ENCODE measurements at places on chromosomes 3 and 15. TPM values are rescaled to one million over a fixed set of nuclear protein-coding genes. Genes with fewer than 3 reads are reported as not detected.

The LRTM1 gene
- polyA plus RNA-seq = 0.10 TPM

The TLR9 gene
- polyA plus RNA-seq = 0.09 TPM

The PFKFB4 gene
- polyA plus RNA-seq = 6.0 TPM

The AVEN gene
- 17.2 TPM for polyA plus RNA-seq

The SMCO1 gene
- not detected for polyA plus RNA-seq

- no peak for DNase-seq
These were observed 16.8 kb upstream of the FMN1 start for GRCh38 chr15:33211176-33211808.

DNA sequence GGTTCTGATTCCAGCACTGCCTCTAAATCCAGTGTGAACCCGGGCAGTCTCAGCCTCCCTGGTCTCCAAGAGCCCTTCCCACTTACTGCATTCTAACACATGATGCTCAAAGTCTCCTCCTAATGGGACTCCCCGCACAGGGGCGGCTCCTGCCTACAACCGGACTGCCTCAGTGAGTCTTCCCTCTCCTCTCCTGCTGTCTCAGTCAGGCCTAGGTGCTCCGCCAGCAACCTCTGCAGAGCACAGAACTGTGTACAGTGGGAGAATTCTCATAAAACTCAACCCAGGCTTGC lies 28.9 kb downstream of the TBC1D2B start:
- no peak for DNase-seq

DNA sequence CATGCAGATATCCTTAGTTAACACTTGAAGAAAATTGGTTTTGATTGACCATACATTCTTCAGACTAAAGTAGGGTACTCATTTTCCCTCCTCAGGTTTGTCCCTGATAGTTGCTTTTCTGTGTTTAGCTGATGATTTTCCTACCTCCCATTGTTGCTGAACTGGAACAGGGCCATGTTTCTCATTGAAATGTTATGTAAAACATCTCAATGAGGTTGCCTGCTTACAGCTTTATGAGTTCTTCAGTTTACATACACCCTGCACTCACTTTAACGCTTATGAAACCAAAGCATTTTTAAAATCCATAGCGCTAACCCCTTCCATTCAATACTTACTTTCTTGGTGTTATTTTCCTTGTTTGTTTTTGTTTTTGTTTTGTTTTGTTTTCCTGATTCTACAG lies 61.9 kb downstream of the HMG20A start:
- DNase-seq = no peak

GRCh38 chr3:42975456-42975855 lies 3.7 kb upstream of the GASK1A start:
- DNase-seq = no peak

DNA sequence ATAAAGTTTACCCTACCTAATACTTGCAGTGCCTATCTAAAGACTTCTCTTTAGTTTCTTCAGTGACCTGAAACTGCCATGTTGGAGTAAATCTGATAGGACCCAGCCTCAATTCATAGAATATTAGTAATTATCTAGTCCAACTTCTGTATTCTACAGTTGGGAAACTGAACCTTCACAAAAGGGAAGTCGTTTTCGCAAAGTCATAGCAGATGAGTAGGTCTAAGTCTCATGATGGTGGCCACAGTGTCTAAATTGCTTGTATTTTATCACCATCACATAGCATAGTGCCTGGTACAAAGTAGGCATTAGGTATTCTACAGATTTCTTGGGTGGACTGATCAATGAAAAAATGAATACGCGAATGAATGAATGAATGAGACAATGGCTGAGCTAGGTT lies 8.4 kb downstream of the GMNC start:
- DNase-seq = no peak

DNA sequence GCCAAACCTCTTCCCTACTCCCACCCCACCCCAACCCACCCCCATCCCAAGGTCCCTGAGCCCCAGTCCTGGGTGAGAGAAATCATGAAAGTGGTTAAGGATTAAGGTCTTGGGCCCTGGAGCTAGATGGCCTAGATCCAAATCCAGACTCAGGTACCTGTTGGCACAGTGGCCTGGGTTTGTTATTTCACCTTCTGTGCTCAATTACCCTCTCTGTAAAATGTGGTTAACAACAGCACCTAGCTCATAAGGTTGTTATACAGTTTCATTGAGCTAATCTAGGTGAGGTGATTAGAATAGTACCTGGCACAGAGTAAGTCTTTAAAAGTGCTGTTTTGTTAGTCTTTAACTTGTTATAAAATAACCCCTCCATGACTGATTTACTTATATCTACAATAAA lies 6.4 kb upstream of the SNUPN start:
- no peak for DNase-seq

DNA sequence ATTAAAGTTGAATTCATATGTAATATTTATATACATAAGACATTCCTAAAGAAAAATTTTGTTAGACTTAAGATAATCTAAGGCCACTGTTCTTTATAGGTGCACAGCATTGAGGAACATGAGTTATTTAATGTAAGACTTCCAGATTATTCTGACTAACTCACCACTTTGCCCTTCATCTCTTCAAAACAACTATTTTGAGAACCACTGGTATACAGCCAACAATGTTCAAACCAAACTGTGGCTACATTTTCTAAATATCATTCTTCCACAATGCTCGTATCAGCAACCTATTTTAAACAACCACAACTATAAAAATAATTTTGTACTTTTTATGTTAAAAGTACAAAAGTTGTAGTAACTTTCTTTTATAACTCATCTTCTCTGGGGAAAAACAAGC lies 199.8 kb upstream of the ALCAM start:
- no peak for DNase-seq

- DNase-seq = no peak
These were observed 42.6 kb downstream of the TNK2 start for GRCh38 chr3:195865752-195866151.

DNA sequence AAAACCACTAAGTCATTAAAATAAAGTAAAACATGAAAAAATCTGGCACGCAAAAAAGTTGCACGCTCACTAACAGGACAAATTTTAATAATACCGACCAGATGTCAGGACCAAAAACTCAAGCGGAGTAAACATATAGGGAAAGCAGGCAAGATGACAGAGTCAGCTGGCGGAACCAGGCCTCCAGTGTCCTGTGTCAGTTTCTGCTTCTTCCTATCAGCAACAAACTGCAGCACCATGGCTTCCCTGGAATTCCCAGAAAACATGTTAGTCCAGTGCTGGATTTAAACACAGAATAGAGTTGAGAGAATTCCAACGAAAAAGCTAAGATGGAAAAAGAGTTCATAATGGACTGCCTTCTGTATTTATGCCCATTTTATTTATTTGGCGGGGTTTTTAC lies 169.1 kb upstream of the ARHGEF26 start:
- no peak for DNase-seq

DNA sequence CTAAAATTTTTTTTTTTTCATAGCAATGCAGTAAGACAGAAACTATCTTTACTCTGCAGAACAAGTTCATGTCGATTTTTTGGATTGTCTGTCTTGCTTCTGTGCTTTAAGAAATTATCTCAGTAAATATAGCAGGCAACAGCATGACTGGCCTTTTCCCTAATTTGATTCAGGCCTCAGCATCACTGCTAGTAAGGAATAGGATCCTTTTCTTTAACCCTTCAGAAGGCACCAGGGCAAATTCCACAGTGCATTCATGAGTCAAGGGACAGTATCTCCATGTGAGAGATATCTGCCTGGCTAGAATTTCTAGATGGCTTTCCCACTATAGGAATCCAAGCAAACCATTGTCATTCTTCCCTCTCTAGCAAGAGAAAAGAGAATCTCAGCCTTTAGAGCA lies 71.4 kb downstream of the TIPARP start:
- no peak for DNase-seq

The LIPC gene
- 16.0 TPM for polyA plus RNA-seq

GRCh38 chr3:81251096-81251495 lies 510.3 kb downstream of the GBE1 start:
- DNase-seq = no peak

GRCh38 chr3:45134758-45135521 lies 11.2 kb downstream of the CDCP1 start:
- no peak for DNase-seq

The HES1 gene
- 69.1 TPM for polyA plus RNA-seq

- DNase-seq = no peak
These were observed 60.4 kb upstream of the PRSS50 start for GRCh38 chr3:46778101-46778500.

The SPESP1 gene
- polyA plus RNA-seq = 2.5 TPM

GRCh38 chr15:33022629-33023028 lies 171.9 kb downstream of the FMN1 start:
- no peak for DNase-seq

- DNase-seq = no peak
These were observed 16.5 kb downstream of the ARPP19 start for GRCh38 chr15:52552303-52552702.

DNA sequence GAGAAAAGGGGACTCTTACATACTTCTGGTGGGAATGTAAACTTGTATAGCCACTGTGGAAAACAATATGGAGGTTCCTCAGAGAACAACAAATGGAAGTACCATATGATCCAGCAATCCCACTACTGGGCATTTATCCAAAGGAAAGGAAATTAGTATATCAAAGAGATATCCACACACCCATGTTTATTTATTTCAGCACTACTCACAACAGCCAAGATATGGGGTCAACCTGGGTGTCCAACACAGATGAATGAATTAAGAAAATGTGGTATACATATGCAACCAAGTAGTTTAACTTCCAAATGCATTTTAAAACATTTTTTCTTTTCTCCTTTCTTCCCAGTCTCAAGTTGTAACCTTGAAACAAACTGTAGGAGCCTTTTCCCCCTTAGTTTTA lies 54.3 kb downstream of the IMPG2 start:
- no peak for DNase-seq

DNA sequence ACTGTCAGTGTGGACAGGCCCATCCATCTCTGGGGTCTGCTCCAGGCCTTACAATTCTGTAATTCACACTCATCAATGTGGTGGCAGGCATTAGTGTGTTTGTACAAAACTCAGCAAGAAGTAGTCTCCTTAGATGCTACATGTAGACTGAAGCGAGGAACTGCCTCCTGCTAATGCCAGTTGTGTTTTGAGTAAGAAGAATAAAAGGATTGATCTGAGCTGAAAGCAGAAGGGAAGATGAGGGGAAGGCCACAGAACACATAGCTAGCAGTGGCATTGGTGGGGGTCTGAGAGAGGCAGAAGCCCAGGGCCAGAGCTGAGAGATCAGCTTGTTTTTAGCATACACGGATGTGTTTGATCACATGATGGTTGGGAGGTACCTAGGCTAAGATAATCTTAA lies 144.1 kb downstream of the TIGIT start:
- no peak for DNase-seq

GRCh38 chr3:7585052-7585451 lies 724.1 kb downstream of the GRM7 start:
- DNase-seq = no peak

GRCh38 chr15:80779658-80780415 lies 667 bp downstream of the CEMIP start:
- no peak for DNase-seq

The ANKRD63 gene
- polyA plus RNA-seq = 0.40 TPM

DNA sequence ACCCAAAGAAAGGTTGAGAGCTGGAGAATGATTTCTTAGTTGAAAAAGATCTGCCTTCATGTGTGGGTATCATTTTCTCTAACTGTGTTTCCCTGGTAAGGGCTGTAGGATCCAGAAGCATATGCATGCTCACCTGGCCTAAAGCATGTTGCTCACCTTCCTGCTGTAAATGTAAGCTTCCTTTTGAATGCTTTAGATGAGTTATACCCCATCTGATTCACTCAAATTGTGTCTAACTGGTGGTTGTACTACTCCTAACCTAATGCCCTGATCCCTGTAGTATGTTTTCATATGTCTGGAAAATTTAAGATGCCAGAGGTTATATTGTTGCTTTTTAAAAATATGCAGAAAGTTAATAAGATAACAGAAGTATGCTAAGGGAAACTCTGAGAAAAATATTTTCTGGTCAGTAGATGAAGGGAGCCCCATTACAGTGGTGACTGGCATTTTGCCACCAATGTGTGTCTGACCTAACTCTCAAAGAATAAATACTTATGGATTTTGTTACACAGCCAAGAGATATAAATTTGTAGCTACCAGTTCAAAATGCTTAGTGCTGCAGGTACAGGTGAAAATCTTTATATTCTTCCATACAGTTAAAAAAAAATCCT lies 7.7 kb downstream of the FILIP1L start:
- DNase-seq = no peak

DNA sequence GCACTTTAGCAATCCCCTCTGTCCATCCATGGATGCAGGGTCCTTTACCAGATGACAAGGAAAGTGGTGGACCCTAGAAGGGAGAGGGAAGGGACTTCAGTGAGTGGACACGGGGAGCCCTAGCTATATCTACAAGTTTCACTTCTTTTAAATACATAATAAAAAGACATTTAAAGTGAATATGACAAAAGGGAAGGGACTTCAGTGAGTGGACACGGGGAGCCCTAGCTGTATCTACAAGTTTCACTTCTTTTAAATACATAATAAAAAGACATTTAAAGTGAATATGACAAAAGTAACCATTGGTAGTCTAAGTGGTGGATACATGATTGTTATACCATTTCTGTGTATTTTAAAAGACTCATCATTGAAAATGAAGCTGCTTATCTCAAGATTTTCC lies 81.9 kb upstream of the HES1 start:
- DNase-seq = no peak

DNA sequence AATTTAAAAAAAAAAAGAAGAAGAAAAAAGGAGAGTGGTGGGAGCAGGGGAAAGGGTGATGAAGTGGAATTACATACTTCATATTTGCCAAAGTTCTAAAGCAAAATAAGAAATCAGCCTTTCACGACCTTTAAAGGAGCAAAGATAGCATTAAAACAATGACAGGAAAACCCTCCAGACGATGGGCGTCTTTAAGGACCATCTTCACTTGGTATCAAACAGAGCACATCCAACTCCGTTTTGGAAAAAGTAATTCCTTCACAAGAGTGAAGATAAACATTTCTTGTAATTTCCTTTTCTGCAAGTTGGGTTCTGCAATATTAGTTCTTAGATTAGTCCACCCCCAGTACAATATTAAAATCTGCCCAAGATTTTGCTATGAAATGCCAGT lies 32.8 kb downstream of the FRMD4B start:
- no peak for DNase-seq

GRCh38 chr3:157573780-157574378 lies 70.7 kb upstream of the VEPH1 start:
- DNase-seq = no peak

DNA sequence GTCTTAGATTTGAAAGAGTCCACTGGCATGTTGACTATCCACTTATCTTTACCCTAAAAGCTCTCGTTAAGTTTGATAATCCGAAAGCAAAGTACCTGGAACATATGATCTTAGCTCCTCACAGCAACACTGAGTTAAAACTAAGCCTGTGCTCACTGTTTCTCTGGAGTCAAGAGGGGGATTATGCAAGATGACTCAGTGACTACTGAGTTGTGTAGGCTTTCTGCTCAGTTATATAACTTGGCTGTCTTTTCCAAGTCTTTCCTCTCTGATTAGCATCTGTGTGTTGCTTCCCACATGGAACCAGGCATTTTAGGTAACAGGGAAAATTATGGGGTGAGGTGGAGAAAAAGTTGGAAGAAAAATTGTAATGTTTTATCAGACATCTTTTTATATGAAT lies 31.2 kb upstream of the MYO5C start:
- no peak for DNase-seq

Data from renal pelvis (tissue), 12 donors.